Tibial artery (tissue), 4 donors: ENCODE measurements at places on chromosomes 13 and 19.

DNA sequence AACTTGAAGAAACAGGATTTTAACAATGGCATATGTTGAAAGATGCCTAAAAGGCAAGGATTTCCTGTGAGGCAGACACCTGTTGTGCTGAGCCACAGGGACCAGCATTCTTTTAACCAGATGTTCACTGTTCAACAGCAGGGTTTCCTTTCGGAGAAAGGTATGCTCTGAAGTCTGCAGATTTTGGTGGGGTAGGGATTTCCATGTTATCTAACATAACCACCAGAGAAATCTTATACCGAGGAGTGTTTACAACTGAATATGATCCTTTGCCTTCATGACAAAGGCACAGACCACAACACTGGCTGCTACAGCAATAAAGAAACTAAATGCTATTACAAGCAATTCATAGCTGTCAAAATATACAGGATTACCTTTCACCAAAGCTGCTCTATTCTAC is 48.1 kb downstream of the MPHOSPH8 start:
- no peak for DNase-seq

DNA sequence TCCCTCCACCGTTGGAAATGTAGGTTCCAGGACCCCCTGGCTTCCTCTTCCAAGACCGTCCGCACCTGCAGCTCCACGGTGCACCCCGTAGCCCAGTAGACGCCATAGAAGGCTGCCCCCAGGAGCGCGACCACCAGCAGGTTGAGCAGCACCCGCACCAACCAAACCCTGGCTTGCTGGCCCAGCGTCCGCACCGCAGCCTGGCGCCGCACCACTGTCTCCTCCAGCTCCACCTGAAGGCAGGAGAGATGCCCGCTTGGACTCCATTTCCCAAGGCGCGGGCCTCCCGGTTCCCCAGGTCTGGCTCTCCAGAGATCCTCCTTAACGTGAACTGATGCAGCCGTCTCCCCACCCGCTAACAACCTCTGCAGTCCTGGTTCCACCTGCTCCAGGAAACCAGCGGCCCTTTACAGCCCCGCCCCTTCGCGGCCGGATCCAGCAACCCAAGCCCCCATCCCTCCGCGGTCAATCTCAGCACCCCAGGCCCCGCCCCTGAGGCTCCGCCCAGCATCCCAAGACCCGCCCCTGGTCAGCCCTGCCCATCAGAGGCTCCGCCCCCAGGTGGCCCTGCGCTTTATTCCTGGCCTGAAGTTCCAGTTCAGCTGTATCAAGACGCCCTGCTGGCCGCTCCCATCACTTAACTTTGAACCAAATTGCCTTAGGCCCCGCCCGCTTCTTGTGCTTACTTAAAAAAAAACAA is 5.0 kb upstream of the LENG1 start:
- DNase-seq = no peak

- DNase-seq = no peak
Measured at GRCh38 chr19:55482156-55482961, 2.6 kb upstream of the NAT14 start.

DNA sequence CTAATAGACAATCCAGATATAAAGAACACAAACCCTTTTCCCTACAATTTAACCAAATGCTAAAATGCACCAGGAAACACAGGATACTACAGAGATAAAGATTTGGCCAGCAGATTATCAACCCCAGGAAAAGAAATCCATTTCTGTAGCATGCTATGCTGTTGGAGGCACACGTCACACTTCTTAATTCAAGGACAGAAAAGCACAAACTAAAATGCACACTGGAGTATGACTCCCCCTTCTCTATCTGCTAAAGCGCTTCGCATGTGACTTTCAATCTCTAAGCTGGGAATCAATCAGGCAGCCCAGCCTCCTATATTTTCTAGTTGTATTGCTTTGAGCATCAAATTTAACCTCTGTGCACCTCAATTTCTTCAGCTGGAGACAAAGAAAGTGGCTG is 22.2 kb downstream of the ABCC4 start:
- no peak for DNase-seq

DNA sequence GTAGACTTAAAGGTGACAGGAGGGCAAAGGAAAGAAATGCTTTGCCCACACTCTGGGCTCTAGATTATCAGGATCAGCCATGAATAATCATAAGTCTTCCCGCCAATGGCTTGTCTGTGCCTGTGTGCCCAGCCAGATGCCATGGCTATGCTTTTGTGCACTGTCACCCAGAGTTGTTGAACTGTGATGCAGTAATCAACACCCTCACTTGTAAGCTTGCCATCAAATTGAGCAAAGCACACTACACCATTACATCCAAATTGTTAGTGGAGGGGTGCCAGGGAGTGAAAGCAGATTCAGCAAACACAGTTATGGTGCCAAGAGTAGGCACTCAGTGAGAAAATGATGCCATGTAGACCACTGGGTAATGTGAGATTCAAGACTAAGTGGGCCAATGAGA is 845.3 kb upstream of the MIR17HG start:
- DNase-seq = no peak

GRCh38 chr19:38710928-38711725 is 33.1 kb downstream of the CAPN12 start:
- no peak for DNase-seq

- DNase-seq = no peak
Measured at GRCh38 chr13:40566811-40567210, 99.6 kb downstream of the FOXO1 start.
